ENCODE measurements at places on chromosomes 4 and X. TPM values are rescaled to one million over a fixed set of nuclear protein-coding genes. Genes with fewer than 3 reads are reported as not detected.

The CFAP99 gene
- total RNA-seq = not detected

The MXD4 gene
- 25.0 TPM for total RNA-seq

The EPHA5 gene
- total RNA-seq = 22.4 TPM

The SPCS3 gene
- 94.5 TPM for total RNA-seq

The MID1 gene
- 5.2 TPM for total RNA-seq

The POU3F4 gene
- total RNA-seq = not detected

The SGMS2 gene
- total RNA-seq = 19.5 TPM

The SLC9B2 gene
- 14.3 TPM for total RNA-seq

The TEX13D gene
- total RNA-seq = not detected

The PAGE2 gene
- not detected for total RNA-seq

The NXF3 gene
- total RNA-seq = not detected

The KLB gene
- total RNA-seq = not detected

The TEX13B gene
- not detected for total RNA-seq

The RHOXF2B gene
- total RNA-seq = not detected

The UCP1 gene
- not detected for total RNA-seq

The GRIA2 gene
- not detected for total RNA-seq

The SLC4A4 gene
- 1.1 TPM for total RNA-seq

The GYG2 gene
- total RNA-seq = 4.0 TPM

The CHRDL1 gene
- total RNA-seq = 79.1 TPM

The AREG gene
- total RNA-seq = not detected

The RPL36A gene
- total RNA-seq = 3,439 TPM
